ENCODE measurements at places on chromosomes 4 and X.

DNA sequence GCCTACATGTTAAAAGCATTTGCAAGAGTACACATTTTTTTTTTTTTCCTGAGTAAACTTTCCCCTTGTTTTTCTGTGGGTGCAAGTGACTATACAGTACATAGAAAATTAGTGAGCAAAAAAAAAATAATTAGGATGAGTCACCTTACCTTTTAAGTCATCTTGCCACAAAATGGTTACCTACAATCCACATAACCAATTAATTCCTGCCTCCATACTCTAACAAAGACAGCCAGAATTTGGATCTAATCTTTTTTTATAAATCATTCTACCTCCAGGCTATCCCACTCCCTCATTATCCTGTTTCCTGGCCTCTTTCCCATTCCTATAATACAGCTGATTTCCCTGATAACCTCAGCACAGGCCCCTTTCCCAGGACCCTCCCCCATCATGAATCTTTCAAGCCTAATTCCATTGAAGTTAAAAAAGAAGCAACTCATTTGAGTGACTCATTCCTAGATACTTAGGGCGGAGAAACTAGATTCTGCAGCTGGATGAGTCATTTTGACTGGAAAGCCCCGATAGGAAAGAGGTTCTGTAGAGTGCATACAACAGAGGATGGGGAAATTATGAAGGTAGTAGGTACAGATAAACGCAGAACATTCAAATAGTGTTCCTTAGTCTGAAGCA lies 128.2 kb downstream of the C4orf51 start:
- no peaks in the 10 kb centered on the region for H3K27me3 ChIP-seq
- peaks cover 2% of the 10 kb centered on the region for H3K36me3 ChIP-seq

DNA sequence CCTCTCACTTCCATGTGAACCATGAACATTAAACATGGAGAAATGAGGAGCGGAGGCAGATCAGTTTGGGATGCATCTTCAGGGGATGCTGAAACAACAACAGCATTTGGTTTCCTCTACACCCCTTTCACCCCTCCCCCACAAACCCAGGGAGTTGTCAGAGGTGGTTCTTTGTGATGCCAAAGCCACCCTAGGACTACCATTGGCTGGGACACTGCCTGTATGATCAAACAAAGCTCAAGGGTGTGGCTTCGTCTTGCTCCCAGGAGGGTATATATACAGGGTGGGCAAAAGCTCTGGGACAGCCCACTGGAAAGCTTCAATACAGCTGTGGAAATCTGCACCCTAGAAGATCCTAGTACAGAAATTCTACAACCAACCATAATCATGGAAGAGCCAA lies at the start of gene SPANXN4:
Gene SPANXN4, plus strand, starts transcription at position 301 of the 400 bp plus-strand sequence. Its CDS starts 87 bp downstream, at position 388.
- H3K4me3 ChIP-seq, result no peak within 1 kb of the TSS
- DNase-seq, result no peak
- H3K36me3 ChIP-seq, result no peaks in the 10 kb centered on the region

GRCh38 chr4:24508541-24508940 lies 75.8 kb downstream of the DHX15 start:
- 0 out of 2 replicates have a peak, but pooled peaks cover 7% of the 10 kb centered on the region for H3K36me3 ChIP-seq
- H3K27ac ChIP-seq, result no peak overlapping the region
- H3K4me3 ChIP-seq, result no peak overlapping the region
- DNase-seq, result no peak
- no peaks in the 10 kb centered on the region for H3K4me1 ChIP-seq

DNA sequence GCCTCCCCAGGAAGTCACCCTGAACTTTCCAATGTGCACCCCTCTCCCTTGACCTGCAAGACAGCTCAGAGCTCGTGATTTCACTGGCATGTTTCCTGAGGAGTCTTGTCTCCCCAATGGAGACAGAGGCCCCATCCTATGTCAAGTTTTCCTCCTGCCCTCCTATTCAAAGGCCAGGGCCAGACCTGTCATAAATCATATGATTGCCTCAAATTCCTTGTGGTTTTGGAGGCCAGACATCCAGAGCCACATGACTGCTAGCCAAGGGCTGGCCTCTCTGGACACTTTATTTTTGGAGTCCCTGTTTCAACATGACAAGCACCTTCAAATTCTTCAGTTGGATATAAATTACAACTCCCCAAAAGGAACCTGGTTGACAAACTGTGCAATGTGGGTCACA lies 76.0 kb upstream of the TFDP3 start:
- no peak for DNase-seq
- no peak overlapping the region for H3K27ac ChIP-seq
- no peak overlapping the region for H3K4me3 ChIP-seq
- no peaks in the 10 kb centered on the region for H3K27me3 ChIP-seq
- no peaks in the 10 kb centered on the region for H3K4me1 ChIP-seq

GRCh38 chrX:30971774-30972603 lies 82.9 kb upstream of the TAB3 start:
- H3K4me3 ChIP-seq, result peak overlapping the region; percentile 50
- peak overlapping the region; percentile 40 for H3K27ac ChIP-seq
- H3K4me1 ChIP-seq, result no peaks in the 10 kb centered on the region
- peak; percentile 61 for DNase-seq
- H3K36me3 ChIP-seq, result no peaks in the 10 kb centered on the region

DNA sequence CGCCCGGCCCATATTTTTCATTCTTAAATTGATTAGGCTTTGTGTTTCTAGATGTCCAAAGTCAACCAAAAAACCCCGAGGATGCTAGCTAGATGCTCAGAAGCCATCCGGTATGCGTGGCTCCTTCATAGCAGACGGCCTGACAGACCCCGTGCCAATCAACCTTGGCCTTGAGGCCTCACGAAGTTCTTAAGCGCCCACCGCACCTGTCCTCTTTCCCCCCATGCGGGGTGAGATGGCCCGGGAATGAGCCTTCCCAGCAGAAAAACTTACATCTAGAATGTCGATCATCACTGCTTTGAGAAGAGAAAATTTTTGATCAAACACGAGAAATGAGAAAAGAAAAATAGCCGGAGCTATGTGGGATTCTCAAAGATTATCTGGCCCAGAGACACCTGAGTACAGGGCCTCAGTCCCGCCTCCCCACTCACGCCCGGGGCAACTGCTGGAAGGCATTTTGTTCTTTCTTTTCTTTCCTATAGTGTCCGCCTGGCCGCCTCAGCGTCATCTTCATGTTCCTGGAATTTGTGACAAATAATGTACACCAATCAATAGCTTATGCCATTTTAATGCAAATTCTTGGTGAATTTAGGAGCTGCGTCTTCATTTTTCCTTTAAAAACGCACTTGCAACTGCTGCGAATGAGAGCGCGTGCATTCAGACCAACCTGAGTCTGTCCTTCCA lies 1.6 kb upstream of the NAT8L start:
- H3K4me3 ChIP-seq, result no peak overlapping the region
- H3K36me3 ChIP-seq, result no peaks in the 10 kb centered on the region
- H3K27ac ChIP-seq, result no peak overlapping the region
- no peak for DNase-seq
- H3K27me3 ChIP-seq, result peaks cover 10% of the 10 kb centered on the region

DNA sequence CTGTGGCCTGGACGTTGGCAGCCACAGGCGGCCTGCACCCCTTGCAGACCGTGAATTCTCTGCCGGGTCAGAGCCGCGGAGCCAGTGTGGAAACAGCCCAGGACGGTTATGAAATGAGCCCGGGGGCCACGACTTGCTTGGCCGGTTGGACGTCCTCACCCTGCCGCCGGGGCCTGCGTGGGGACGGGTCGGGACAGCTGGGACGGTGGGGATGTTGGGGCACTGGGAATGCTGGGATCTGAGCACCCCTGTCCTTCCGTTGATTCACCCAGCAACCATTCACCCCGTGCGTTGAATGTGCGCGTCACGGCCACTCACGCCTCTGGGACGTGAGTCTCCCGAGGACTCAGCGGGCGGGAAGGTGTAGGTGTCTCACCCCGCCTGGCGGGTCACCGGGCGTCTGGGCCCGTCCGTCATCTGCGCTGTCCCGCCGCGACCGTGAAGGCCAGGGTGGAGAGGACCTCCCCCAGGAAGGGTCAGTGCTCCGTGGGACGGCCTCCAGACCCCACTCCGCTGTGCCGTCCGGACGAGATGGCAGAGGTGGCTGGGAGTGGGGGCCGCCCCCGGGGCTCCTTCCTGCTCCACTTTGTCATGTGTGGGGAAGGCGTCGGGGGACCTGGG lies 4.5 kb upstream of the PLCXD1 start:
- H3K4me1 ChIP-seq, result peaks cover 4% of the 10 kb centered on the region
- H3K27me3 ChIP-seq, result no peaks in the 10 kb centered on the region
- H3K27ac ChIP-seq, result no peak overlapping the region
- peak overlapping the region; percentile 56 for H3K4me3 ChIP-seq
- DNase-seq, result no peak

DNA sequence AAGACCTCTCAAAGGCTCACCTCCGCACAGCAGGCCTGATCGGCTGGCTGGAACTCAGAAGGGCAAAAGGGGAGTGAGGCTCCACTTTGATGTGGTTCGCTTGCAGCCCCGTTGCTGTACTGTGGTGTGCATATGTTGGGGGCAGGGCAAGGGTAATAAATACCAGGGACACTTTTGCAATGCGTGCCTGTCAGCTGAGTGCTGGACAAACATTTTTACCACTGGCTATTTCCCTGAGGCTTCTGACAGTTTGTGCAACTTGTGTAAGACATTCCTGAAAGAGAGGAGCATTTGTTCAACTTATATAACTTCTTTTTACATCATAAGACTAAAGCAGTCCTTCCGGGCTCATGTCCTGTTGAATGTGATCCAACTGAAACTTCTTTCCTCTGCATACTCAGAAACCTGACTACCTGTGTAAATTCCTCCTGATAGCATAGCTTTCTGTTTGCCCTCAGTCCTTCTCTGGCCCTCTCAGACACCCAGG lies 82.3 kb downstream of the SPRY1 start:
- H3K4me1 ChIP-seq, result peaks cover 15% of the 10 kb centered on the region
- H3K27ac ChIP-seq, result no peak overlapping the region
- no peak overlapping the region for H3K4me3 ChIP-seq
- peak; percentile 48 for DNase-seq
- no peaks in the 10 kb centered on the region for H3K36me3 ChIP-seq

- H3K4me1 ChIP-seq, result no peaks in the 10 kb centered on the region
- peak; percentile 94 for DNase-seq
- peak within 1 kb of the TSS; percentile 24 for H3K27ac ChIP-seq
- no peaks in the 10 kb centered on the region for H3K36me3 ChIP-seq
These were observed at the start of gene AFF1 for GRCh38 chr4:86934771-86935565. AFF1 (plus strand) TSS chr4:86935011; CDS start chr4:86948534, 13,523 bp downstream.

DNA sequence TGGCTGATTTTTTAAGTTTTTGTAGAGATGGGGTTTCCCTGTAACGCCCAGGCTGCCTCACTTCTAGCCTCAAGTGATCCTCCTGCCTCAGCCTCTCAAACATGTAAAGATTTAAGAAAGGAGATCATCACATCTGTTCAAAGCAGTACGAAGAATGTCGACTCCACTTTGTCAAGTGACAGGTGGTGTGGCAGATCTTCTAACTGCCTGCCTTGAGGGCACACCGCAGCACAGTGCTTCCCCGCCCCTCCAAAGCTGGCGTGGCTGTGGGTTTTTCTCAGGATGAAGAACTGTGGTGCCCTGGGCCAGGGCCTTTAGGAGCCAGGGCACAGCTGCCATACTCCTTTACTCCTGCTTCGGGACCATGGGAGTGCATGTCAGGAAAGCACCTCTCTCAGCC lies 43.3 kb upstream of the MTNR1A start:
- no peaks in the 10 kb centered on the region for H3K27me3 ChIP-seq
- no peak overlapping the region for H3K27ac ChIP-seq
- DNase-seq, result peak; percentile 23
- peaks cover 57% of the 10 kb centered on the region for H3K36me3 ChIP-seq

GRCh38 chr4:114780205-114780604 lies 181.6 kb downstream of the UGT8 start:
- peaks cover 10% of the 10 kb centered on the region for H3K4me1 ChIP-seq
- H3K4me3 ChIP-seq, result no peak overlapping the region
- no peaks in the 10 kb centered on the region for H3K27me3 ChIP-seq

DNA sequence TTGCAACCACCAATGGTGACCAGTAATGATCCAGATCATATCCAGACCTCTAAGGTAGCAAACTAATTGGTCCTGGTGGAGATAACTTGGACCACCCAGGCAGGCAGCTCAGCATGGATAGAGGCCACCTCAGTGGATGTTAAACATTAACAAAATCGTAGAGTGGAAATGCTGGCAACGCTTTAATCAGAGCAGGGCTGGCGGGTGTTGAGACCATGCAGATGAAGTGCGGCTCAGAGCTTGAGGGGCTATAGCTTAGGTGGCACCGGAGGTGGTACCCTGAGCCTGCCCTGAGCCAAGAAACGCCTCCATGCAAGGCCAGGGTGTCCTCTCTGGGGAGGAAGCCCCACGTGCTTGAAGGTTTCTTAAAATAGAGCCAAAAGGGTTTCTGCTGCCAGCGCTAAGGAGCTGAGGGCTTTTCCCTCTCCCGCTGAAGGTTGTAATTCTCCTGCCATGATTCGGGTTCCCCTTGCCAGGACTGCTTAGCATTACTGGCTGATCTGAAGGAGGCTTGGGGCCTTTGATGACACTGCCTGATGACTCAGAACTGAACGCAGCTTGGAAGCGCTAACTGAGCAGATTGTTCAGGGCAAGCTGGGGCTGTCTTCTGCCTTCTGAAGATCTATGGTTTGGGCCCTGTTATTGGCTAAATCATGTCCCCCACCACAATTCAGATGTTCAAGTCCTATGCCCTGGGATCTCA lies 177.8 kb upstream of the ATP6AP2 start:
- no peaks in the 10 kb centered on the region for H3K27me3 ChIP-seq
- no peaks in the 10 kb centered on the region for H3K4me1 ChIP-seq

DNA sequence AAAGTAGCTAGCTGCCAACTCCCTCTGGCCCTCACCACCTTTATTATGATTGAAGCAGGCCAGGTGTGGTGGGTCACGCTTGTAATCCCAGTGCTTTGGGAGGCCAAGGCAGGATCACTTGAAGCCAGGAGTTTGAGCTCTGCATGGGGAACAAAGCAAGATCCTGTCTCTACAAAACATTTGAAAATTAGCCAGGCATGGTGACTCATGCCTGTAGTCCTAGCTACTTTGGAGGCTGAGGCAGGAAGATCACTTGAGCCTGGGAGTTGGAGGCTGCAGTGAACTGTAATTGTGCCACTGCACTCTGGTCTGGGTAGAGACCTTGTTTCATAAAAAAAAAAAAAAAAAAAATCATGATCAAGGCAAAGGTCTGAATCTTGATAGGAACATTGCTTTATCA lies 467.0 kb upstream of the DIPK2B start:
- no peaks in the 10 kb centered on the region for H3K27me3 ChIP-seq
- H3K27ac ChIP-seq, result no peak overlapping the region
- H3K36me3 ChIP-seq, result no peaks in the 10 kb centered on the region
- no peak overlapping the region for H3K4me3 ChIP-seq

- 0 out of 2 replicates have a peak, but pooled peaks cover 7% of the 10 kb centered on the region for H3K4me1 ChIP-seq
- no peak overlapping the region for H3K4me3 ChIP-seq
- peak overlapping the region; percentile 54 for H3K27ac ChIP-seq
- no peaks in the 10 kb centered on the region for H3K27me3 ChIP-seq
These were observed 480.8 kb upstream of the FAT1 start for GRCh38 chr4:187204389-187204918.

DNA sequence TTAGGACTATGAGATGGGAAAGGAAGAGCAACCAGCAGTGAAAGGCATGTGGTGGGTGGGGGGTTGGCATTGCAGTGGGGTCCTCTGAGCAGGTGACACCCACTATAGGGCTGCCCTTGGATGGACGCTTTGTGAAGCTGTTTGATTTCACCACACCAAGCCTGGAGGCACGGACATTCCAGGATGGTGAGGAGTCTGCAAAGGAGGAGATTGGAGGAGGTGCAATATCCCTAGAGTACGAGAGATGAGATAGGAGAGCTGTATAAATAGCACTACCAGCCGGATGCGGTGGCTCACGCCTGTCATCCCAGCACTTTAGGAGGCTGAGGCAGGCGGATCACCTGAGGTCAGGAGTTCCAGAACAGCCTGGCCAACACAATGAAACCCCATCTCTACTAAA lies 42.3 kb downstream of the SHOX start:
- no peaks in the 10 kb centered on the region for H3K27me3 ChIP-seq
- H3K4me1 ChIP-seq, result no peaks in the 10 kb centered on the region
- no peak overlapping the region for H3K27ac ChIP-seq
- DNase-seq, result no peak
- H3K36me3 ChIP-seq, result no peaks in the 10 kb centered on the region
- H3K4me3 ChIP-seq, result no peak overlapping the region
